Urinary bladder (tissue), 4 donors: ENCODE measurements at places on chromosomes 5 and 9. TPM values are rescaled to one million over a fixed set of nuclear protein-coding genes. Genes with fewer than 3 reads are reported as not detected.

DNA sequence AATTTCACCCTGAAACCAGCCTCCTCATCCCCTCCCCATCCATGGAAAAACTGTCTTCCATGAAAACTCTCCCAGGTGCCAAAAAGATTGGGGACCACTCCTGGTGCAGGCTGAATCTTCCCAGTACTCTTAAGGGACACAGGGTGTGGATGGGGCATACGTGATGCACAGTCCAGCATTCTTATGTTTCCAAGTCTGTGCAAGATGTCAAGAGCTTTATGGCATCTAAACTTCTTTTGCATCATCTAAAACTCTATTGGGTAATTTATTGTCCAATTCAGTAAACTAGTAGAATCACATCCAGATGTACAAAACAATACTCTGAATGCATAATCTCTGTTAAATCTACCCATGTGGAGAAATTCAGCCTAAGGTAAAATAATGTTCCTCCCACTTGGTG is 9.3 kb upstream of the FGD3 start:
- no peak for DNase-seq

The OGN gene
- 19.5 TPM for polyA plus RNA-seq

DNA sequence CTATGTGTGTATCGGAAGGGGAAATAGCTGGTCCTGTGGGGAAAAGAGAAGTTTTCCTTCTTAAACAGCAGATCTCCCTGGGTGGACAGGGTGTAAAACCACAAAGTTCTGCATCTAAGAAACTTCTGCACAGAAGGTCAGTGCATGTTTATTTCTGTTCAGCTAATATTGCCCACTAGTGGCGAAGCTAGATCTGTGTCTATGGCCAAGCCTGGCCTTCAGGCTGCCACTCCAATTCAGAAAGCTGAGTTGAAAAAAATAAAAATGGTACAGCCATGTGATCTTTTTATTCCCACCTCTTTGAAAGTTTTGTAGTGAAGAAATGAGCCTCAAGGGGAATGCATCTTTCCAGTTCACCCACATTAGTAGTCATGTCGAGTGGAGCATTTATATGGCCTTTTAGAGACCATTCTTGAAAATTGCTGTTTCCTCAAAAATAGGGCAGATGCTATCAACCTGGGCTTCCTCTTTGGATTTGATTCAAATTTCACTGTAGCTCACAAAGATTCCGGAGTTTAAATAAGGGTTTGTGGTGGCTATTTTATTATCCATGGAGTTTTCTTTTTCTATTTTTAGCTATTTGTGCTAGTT is 488.0 kb downstream of the PRELID2 start:
- DNase-seq, result no peak

GRCh38 chr5:82480331-82480730 is 202.2 kb upstream of the RPS23 start:
- DNase-seq, result no peak

The DDX4 gene
- not detected for polyA plus RNA-seq
